ENCODE measurements at places on chromosomes 3 and 15.

- no peak for DNase-seq
These were observed 114.6 kb downstream of the CYP19A1 start for GRCh38 chr15:51223771-51224229.

DNA sequence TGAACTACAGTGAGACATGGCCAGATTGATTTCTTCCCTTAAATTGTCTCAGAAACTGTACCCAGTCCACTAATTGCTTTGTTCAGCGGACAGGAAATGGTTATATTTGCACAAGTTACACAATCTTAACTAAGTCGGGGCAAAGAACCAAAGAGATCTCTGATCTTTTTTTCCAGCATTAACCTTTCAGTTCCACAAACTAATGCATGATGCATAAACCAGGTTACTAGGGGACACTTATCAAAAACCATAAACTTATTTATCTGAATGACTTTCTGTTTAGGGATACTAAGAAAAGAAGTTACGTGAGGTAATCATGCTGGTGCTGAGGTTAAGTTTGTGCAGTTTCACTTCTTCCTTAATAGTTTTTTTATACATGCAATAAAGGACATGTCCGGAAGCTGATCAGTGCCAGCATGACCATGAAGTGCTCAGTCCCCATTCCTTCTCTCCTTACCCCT is 22.4 kb downstream of the FNDC3B start:
- DNase-seq, result no peak

DNA sequence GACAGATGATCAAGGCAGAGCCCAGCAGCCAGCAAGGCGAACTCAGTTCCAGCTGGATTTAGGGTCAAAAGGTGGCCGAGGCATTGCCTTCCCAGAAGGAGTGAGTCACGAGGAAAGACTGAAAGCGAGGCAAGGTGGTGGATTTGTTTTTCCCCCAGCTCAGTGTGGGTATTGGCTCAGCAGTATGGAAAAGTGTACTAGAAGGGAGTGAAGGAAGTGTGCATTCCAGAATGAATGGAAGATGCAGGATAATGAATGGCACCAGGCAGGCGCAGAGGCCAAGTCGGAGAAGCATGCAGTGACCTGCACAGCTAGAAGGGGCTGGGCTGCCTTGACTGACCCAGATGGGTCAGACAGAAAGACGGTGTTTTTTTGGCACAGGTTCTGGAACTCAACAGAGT is 46.3 kb downstream of the FOXP1 start:
- DNase-seq, result no peak

- no peak for DNase-seq
These were observed 56.0 kb upstream of the FLNB start for GRCh38 chr3:57952208-57952631.

DNA sequence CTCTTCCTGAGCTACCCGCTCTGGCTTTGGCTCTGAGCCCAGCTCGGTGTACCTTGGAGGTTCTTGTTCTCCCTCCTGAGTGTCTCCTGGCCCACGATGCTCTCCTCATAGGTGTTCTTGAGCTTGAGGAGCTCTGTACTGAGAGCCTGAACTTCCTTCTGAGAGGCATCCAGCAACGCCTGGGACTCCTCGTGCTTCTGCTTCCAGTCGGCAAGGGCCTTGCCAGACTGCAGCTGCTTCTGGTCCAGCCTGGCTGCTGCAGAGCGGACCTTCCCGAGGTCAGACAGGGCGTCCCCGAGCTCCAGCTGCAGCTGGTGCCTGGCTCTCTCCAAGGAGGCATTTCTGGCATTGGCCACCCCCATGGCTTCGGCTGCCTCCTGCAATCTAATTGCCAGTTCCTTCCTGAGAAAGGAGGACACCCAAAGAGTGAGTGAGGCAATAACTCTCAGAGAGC is 99.8 kb downstream of the MYH15 start:
- DNase-seq, result no peak

GRCh38 chr3:151403246-151403645 is 18.7 kb upstream of the P2RY12 start:
- no peak for DNase-seq

GRCh38 chr15:64263567-64263966 is 92.4 kb downstream of the CSNK1G1 start:
- DNase-seq, result no peak

GRCh38 chr15:27806396-27806795 is 292.7 kb downstream of the OCA2 start:
- no peak for DNase-seq

GRCh38 chr3:177640319-177640965 is 443.2 kb upstream of the TBL1XR1 start:
- no peak for DNase-seq

- DNase-seq, result no peak
These were observed 83.8 kb upstream of the FNDC3B start for GRCh38 chr3:171955598-171955997.

DNA sequence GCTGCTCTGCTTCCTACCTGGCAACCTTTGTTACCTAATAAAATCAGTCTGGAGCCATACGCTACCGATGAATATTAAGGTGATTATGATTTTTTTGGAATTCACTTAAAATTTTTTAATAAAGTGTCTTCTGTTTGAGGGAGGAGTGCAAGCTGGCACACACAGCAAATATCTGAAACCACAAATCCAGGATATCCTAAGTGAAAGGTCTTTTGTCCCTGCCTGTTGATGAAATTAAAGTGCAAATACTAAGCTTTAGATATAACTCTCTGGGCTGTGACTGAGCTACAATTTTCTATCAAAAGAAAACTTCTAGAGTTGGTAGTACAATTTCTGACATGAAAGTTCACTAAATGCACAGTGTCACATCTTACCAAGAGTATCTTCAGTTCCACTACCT is 23.7 kb downstream of the HACD2 start:
- DNase-seq, result no peak

- peak; percentile 54 for DNase-seq
These were observed 33.9 kb downstream of the PFN2 start for GRCh38 chr3:149936812-149937230.

GRCh38 chr3:66931699-66932098 is 66.4 kb upstream of the KBTBD8 start:
- no peak for DNase-seq

- DNase-seq, result no peak
These were observed 6.4 kb upstream of the EID1 start for GRCh38 chr15:48871542-48871941.
